Aorta (tissue), 5 donors: ENCODE measurements at places on chromosomes 7 and 10.

- DNase-seq, result no peak
These were observed 94.1 kb upstream of the ARMC3 start for GRCh38 chr10:22833781-22834180.

GRCh38 chr7:20438694-20439376 is 108.1 kb downstream of the ITGB8 start:
- no peak for DNase-seq

GRCh38 chr7:157464111-157464970 is 127.5 kb downstream of the DNAJB6 start:
- DNase-seq, result no peak

DNA sequence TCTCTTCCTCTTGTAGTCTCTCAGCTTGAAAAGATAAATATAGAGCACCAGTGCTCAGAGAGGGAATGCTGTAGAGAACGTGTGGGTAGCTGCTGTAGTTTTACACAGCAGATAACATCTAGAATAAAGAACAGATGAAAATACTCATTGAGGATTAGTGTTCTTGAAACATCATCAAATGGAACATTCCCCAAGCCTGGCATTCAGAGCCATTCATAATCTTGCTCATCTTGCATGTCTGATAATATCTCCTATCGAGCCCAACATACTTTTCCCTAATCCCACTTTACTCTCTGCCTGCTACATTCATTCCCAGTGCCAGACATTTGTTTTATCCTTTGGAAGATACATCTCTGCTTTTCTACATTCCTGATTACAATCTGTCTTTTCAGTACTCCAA is 35.2 kb downstream of the MCU start:
- no peak for DNase-seq

DNA sequence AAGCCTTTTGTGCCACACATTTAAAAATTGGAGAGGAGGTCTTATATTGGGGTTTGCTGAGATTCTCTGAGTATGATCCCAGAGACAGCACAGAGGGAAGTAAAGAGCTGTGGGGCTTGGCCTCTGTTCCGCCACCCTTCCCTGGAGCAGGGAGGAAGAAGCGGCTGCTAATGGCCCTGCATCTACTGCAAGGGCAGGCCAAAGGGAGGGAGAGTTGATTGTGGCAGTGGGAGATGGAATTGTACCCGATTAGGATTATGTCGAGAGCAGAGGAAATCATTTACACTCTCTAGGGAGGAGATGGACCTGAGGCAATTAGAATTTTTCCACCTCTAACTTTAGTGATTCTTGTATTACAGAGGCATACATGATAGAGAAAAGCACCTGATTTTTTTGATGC is 28.8 kb downstream of the CYP17A1 start:
- no peak for DNase-seq

DNA sequence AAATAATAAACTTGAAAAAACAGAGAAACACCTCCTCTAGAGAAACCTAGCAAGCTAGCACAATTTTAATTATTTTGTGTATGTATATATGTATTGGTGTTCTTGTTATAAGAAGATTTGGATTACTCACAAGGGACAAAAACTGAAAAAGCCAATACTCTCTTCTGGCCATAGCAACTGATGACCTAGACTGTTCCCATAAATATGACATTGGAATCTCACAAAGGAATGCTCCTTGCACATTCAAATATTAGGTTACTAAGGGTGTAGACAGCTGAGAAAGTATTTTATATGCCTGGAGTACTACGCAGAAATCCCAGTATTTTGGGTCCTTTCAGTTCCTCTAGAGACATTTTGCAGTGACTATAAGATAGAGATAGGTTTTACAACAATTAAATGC is 279.4 kb downstream of the FZD1 start:
- no peak for DNase-seq

DNA sequence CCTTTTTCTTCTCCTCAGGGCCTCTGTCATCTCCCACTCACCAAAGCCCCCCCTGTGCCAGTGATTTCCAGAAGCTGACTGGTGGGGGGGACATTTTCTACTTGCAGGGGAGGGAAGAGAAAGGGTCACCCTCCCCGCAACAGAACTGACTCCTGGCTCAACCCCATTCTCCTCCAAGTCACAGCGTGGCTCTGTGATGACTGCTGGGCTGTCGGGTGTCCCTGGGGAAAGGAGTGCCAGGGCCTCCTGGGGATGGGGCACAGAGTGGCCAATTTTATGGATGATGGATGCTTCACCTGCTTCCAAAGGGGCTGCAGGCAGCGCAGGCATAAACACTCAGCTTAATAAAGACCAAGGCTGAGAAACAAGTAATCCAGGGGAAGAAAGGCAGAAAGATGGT is 523.0 kb downstream of the PTPRN2 start:
- DNase-seq, result peak; percentile 31

DNA sequence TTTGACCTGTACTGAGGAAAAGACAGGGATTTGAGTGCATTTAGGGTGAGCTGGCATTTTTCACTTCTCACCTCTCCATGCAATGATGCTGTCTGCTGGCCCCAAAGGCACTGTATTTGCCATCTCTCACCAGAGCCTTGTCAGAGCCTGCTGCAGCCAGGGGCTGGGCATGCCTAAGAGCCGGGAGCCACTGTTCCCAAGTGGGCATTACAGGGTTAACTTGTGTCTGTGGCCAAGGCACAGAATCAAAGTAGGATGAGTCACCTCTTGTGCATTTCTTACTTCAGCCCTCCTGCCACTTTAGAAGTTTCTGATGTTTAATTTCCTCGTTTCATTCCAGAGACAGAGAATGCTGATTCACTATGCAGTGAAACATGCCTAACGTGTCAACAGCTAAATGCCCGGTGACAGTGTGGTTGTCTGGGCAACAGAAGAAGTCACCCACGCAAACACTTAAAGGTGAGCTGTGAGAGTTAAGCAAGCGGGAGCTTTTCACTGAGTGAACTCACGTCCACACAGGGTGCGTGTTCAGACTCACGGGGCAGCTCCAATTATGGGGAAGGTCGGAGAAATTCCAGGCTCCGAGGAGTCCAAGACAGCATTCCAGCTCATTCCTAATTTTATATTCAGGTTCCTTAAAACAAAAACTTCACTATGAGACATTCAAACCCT is 57.1 kb upstream of the IGFBP3 start:
- DNase-seq, result no peak
